ENCODE measurements at places on chromosomes 1 and 21.

DNA sequence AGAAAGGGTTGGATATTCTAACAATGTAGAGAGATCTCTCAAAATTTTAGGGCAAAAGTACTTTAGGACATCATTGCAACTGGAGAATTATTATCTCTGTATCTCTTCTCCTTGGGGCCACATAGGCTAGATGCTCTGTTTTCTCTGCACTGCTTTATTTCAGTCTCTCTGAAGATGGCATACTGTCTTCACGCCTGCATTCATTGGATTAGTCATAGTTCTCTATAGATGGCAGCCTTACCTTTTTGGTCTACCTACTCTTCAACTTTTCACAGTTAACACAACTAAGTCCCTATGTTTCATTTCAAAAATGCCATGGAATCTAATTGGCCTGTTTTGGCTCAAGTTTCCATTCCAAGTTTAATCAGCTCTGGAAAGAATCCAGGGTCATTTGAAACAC lies 1623.3 kb upstream of the B3GALT2 start:
- no peak for DNase-seq

DNA sequence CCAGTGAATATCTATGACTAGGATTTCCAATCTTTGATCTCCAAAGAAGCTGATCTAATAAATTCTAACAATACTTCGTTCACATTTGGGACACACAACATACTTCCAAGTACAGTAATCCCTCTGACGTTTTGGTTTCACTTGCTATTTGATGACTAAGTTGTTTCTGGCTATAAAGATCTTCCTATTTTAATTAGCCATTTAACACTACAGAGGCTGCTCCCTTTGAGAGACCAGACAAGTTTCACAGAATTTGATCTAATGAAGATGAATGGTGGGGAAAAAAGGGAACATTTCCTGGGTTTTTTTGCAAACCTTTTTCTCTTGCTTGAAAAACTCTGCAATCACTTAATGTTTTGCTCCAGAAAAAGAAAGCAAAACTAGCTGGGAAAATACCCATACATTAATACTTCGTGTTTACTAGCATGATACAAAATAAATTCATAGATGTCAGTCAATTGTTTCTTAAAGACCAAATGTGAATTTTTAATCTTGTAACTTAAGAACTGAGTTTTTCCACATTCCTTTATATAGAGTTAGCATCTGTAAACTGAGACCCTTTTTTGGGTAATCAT lies 28.0 kb upstream of the GLIS1 start:
- no peak for DNase-seq

DNA sequence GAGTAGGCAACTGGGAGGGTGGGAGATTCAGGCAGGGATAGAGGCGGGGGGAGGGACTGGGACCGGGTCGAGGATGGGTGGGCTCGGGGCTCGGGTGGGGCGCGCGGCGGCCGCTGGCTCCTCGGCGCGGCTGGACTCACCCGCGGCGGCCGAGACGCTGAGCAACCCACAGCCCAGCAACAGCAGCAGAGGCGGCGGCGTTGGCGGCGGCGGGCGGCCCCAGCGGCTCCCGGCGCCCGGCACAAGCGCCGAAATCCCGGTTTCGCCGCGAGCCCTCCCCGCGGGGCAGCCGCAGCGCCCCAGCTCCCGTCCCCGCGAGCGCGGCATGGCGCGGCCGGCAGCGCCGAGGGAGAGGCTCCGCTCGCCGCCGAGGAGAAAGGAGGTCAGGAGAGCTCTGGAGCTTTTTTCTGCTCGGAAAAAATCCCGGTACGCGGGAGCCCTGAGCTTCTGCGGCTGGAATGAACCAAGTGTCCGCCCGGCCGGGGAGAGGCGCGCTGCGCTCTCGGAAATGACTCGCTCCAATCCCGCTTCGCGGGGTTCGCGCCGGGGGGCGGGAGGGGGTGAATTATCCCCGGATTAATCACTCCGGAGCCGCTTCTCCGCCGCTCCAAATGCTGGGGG lies at the start of gene CSMD2:
TSS of gene CSMD2 (minus strand) at position 460 of the 621 bp plus-strand sequence. CDS start at position 327, 133 bp downstream.
- no peak for DNase-seq

DNA sequence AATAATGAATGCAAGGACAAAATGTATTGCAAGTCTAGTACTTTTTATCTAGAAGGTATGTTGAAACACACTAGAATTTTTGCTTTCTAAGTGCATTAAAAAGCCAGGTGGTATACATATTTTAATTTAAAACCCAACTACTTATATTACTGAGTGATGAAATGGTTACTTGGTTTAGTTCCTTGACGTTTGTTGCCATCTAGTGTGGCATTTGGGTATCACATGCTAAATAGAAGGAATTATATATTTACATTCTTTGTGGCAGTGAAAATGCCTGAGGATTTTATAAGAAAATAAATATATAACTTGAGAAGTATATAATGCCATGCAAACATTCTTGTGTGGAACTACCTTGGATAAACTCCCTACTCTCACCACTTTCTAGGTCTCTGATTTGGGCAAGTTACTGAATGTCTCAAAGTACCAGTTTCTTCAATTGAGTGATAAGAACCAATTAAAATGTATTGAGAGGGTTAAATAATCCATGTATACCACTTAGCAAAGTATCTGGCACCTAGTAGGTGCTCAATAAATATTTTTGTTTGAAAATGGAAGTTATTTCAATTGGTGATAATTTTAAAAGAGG lies 69.6 kb downstream of the SDCCAG8 start:
- no peak for DNase-seq

DNA sequence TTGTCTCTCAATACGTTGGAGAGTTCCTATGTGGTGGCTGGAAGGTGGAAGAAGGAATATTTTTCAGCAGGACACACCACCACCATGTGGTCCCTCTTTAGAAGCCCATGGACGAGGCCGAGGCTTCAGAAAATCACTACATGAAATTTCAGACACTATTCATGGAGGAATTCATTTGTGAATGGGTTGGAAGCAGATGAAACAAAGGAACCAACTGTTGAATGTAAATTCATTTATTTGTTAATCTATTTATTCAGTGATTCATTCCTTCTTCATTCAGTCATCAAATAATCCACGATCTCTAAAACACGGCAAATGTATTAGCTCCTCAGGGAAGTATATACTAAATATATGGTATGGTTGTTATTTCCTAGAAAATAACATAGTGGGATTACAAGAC lies 12.2 kb downstream of the SLC35F3 start:
- DNase-seq = no peak

DNA sequence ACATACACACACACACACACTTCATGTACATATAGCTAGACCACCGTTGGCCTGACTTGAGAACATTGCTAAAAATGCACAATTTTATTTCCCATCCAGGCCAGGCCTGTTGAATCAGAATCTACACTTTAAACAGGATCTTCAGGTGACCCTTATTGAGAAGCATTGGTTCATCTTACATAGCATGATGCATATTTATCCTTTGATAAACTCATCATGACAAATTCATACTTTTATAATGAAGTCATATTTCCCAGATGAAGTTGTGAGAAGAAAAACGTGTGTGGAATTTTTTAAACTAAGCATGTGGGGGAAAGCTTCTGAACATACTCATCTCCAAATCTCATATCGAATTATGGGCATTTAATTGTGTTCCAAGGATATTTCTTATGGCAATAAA lies 877.7 kb downstream of the MRPL39 start:
- no peak for DNase-seq

DNA sequence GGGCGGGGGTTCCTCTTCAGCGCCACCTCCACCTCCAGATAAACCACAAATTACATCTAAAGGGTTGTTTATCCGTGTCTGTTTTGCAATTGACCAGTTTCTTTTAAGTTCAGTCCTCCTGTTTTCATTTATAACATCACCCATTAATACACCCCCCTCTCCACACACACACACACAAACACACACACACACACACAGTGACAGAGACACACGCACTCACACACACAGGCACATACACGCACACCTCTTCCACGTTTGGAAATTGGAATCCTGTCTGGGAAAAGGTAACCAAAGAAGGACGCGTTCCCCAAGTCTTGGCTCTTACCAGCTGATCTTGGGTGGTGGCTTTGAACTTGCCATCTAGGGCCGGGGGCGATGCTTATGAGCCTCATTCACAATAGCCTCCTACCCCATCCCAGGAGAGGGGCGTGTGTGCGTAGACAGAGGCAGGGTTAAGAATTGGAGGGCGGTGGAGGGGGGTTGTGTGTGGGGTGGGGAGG lies 442 bp upstream of the CSMD2 start:
- DNase-seq = no peak

- peak; percentile 70 for DNase-seq
These were observed 7.3 kb upstream of the CACNA1S start for GRCh38 chr1:201119206-201120197.

GRCh38 chr1:9680828-9681227 lies 29.3 kb downstream of the PIK3CD start:
- DNase-seq = no peak

DNA sequence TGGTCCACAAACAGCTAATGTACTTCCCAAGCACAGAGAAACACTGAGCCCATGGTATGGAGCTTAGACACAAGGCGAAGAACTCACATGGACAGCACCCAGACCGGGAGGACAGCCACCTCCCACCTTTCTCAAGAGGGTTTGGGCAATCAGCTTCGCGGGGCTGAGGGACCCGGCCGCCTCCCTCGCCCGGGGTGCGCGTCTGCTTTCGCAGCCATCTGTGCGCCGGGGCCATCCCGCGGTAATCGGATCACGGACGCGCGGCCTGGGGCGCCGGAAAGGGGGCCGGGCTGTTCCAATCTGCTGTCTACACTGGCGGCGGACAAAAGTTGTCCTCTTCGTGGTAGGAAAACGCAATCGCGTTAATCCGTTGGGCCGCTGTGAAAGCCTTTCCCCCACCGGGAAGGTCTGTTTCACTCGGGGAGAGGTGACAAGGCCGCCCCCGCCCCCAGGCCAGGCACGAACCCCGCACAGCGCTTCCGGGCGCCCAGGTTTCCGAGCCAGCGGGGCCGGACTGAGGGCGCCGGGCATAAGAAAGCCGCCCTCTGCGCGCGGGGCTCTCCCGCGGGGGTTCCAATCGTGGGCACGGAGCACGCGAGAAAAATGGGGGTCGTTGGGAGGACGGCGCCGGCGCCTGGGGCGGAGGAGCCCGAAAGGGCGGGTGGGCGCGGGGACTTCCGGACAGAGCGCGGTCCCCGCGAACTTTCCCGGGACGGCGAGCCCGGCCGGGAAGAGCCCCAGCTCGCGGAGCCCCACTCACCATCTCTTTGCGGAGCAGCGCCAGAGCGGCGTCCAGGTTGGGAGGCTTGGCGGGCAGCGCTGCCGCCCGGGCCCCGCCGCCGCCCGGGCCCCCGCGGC lies 664 bp downstream of the FAM89A start:
- no peak for DNase-seq

GRCh38 chr1:42913426-42914091 lies 45.1 kb downstream of the SLC2A1 start:
- DNase-seq = peak; percentile 69

DNA sequence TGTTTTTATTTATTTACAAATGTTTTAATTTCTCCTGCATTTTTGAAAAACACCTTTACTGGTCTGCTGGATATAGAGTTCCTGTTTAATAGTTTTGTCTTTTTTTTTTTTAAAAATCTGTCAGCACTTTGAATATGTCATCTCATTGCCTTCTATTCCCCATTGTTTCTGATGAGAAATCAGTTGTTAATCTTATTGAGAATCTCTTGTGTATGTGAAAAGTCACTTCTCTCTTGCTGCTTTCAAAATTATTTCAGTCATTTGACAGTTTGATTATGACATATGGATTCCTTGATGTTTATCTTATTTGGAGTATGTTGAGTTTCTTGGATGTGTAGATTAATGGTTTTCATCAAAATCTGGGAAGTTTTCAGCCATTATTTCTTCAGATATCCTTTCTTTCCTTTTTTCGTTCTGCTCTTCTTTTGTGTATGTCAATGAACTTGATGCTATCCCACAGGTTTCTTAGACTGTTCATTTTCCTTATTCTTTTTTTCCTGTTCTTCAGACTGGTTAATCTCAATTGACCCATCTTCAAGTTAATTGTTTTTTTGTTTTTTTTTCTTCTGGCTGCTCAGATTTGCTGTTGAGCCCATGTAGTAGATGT lies 51.2 kb upstream of the CCDC190 start:
- no peak for DNase-seq

GRCh38 chr1:10292188-10292587 lies 81.8 kb downstream of the KIF1B start:
- no peak for DNase-seq

DNA sequence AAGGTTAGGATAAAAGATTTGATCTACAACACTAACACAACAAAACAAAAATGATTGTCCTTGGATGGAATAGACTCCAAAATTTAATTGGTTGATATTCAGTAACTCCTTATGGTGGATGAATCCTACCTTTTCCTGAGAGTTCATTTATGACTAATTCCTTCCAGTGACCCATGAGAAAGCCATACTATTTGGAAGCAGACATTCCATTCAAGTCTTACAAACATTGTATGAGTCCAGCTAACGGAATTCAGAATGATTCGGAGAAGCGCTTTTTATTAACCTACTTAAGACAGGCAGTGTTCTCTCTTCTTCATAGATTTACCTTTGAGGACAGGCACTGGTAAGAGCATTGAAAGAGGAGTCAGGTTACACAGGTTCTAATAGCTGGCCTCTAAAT lies 155.6 kb upstream of the ZNF648 start:
- DNase-seq = no peak

- no peak for DNase-seq
These were observed 14.0 kb downstream of the KCNN3 start for GRCh38 chr1:154856049-154856448.

DNA sequence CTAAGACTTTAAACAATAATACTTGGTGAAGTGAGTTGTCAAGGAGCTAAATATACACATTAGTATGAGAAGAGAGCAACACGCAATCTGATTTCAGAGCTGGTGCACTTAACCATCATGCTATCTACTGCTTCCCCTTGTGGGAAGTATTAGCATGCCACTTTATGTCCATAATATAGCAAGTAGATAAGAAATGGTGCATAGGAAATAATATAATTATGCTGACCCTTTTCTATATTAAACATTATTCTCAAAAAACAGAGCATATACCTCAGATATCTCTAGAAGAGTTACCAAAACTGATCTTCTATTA lies 63.4 kb downstream of the MAGI3 start:
- DNase-seq = no peak

- no peak for DNase-seq
These were observed 18.5 kb upstream of the ZNF648 start for GRCh38 chr1:182080040-182080439.

DNA sequence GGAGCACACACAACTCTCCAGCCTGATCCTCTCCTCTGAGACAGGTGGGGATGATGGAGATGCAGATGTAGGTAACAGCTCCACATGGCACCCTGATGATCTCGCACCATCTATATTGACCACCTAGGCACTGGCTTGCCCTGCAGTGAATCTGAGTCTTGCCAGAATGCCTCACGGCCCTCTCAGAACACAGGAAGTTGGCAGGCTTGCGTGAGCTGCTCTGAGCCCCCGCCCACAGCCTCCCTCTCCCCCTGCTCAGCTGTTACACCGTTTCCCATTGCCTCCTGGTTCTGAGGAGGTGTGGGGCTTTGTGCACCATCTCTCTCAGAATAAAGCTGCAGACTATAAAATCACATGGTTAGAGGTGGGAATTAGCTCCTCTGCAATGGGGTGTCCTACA lies 48.0 kb downstream of the URB2 start:
- no peak for DNase-seq

- DNase-seq = no peak
These were observed 14.1 kb upstream of the TMEM240 start for GRCh38 chr1:1554550-1554925.

GRCh38 chr21:35156293-35157278 lies 107.5 kb upstream of the RUNX1 start:
- DNase-seq = no peak

- DNase-seq = no peak
These were observed 315.6 kb downstream of the NFIA start for GRCh38 chr1:61397935-61398334.

- DNase-seq = no peak
These were observed 122.2 kb upstream of the ADGRL4 start for GRCh38 chr1:79128722-79129121.

All from stimulated activated CD4-positive, alpha-beta T cell treated with anti-CD3 and anti-CD28 coated beads, Interleukin-12 subunit alpha, Interleukin-12 subunit beta, amount 100 ng/mL, for 48 hours (primary cell).